ENCODE measurements at places on chromosomes 16 and 17. TPM values are rescaled to one million over a fixed set of nuclear protein-coding genes. Genes with fewer than 3 reads are reported as not detected.

DNA sequence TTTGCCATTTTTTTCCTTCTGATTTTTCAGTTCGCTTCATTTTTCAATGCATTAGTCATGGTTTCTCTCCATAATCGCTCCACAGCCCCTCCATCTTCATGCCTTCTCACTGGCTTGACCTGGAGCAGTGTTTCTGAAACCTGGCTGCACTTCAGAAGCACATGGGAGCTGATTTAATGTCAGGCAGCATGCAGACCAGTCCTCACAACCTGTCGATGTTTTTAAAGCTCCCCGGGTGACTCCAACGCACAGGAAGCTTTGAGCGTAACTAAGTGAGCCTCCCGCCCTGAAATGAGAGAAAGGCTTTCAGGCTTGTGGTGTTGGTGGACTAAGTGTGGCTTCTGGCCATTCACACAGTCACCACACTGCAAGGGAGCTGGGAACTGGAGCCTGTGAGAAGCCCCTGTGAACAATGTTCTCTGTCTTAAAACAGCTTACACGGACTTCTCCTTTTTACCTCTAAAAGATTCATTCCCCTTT, 16.8 kb upstream of the DRG2 start:
- H3K27ac ChIP-seq = no peak overlapping the region
- peak; percentile 43 for DNase-seq
- peaks cover 2% of the 10 kb centered on the region for H3K36me3 ChIP-seq
- peaks cover 6% of the 10 kb centered on the region for H3K4me1 ChIP-seq

GRCh38 chr16:2429771-2430663, 770 bp downstream of the CCNF start:
- H3K36me3 ChIP-seq = no peaks in the 10 kb centered on the region
- no peak for DNase-seq
- H3K4me1 ChIP-seq = peaks cover 18% of the 10 kb centered on the region
- no peak overlapping the region for H3K27ac ChIP-seq
- H3K27me3 ChIP-seq = no peaks in the 10 kb centered on the region
- peak overlapping the region; percentile 31 for H3K4me3 ChIP-seq

The ADGRG1 gene
- total RNA-seq = 200 TPM

DNA sequence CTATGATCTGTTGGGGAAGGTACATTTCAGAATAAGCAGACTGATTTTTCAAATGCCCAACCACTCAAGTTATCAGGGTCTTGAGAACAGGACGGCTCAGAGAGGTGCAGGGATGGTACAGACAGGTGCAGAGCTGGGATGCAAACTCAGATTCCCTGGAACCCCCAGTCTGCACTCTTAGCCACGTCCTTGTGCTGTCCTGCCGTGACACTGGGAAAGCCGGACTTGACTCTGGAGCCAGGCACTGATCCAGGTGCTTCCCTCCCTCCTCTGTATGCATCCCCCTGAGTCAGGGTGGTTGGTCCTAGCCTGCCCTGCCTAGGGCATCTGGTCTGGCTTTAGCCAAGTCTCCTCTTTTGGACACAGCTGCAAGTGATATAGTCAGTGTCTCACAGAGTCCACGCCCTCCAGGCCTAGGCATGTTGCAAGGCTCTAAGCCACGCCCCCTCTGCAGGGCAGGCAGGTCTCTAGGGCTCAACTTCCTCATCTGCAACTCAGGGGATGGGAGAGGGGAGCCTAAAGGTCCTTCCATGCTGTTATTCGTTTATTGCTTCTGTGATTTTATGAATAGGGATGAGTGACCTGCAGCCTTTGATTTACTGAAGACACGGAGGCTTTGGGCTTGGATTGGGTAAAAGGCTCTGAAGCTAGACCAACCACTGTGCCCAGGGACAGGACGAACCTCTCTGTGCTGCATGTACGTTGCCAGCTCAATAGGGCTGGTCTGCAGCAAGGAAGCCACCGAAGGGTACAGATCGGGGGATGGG, 97.3 kb downstream of the SDK2 start:
- H3K36me3 ChIP-seq = no peaks in the 10 kb centered on the region
- DNase-seq = peak; percentile 18
- H3K27me3 ChIP-seq = no peaks in the 10 kb centered on the region

DNA sequence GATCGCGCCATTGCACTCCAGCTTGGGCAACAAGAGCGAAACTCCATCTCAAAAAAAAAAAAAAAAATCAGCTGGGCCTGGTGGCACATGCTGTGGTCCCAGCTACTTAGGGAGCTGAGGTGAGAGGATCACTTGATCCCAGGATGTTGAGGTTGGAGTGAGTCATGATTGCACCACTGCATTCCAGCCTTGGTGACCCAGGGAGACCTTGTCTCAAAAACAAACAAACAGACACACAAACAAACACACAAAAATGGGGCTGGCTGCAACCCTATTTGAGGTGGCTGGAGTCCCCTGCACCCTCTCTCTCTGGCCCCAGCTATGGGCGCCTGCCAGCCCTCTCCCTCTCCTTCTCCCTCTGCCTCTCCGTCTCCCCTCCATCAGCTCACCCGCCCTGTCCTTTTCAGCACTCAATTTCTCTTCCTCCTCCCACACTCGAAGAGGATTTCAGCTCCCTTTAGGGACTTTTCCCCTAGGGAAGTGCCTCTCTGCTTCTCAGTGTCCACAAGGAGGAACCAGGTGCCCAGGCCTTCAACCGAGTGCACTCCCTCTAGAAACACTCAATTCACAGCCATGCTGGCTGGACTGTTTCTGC, 17.5 kb upstream of the TFAP4 start:
- H3K27ac ChIP-seq = no peak overlapping the region
- peaks cover 31% of the 10 kb centered on the region for H3K4me1 ChIP-seq
- H3K4me3 ChIP-seq = no peak overlapping the region
- no peaks in the 10 kb centered on the region for H3K27me3 ChIP-seq
- no peaks in the 10 kb centered on the region for H3K36me3 ChIP-seq
- no peak for DNase-seq

- peak; percentile 44 for DNase-seq
- peaks cover 9% of the 10 kb centered on the region for H3K4me1 ChIP-seq
- no peak overlapping the region for H3K4me3 ChIP-seq
- H3K27me3 ChIP-seq = no peaks in the 10 kb centered on the region
- no peaks in the 10 kb centered on the region for H3K36me3 ChIP-seq
Measured at GRCh38 chr17:68260051-68260762, 12.4 kb downstream of the AMZ2 start.

DNA sequence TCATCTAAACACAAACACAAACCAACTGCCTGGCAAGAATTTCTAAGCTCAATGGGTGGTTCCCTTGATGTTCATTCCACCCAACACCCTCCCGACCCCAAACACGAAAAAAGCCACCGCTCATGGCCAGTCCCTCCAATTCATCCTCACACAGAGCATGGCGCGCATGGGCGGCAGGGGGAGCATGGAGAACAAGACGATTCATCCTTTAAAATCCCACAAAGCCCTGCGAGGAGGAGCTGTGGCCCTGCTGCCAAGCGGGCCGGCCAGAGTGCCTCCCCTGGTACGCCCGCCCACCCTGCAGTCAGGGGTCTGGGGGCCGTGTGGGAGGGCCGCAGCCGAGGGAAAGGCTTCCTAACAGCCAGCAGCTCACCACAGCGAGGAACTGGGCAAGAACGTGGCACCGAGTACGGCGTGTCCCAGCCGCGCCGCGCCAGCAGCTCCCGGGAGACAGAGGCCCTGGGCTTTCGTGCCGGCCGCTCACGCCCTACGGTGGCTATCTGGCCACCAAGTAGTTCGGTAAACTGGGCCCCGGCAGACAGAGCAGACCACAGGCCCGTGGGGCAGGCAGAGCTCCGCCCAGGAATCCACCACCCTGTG, 60.9 kb downstream of the KLHDC4 start:
- peaks cover 3% of the 10 kb centered on the region for H3K36me3 ChIP-seq
- no peaks in the 10 kb centered on the region for H3K27me3 ChIP-seq
- H3K4me3 ChIP-seq = no peak overlapping the region
- DNase-seq = no peak
- peaks cover 6% of the 10 kb centered on the region for H3K4me1 ChIP-seq
- H3K27ac ChIP-seq = no peak overlapping the region

DNA sequence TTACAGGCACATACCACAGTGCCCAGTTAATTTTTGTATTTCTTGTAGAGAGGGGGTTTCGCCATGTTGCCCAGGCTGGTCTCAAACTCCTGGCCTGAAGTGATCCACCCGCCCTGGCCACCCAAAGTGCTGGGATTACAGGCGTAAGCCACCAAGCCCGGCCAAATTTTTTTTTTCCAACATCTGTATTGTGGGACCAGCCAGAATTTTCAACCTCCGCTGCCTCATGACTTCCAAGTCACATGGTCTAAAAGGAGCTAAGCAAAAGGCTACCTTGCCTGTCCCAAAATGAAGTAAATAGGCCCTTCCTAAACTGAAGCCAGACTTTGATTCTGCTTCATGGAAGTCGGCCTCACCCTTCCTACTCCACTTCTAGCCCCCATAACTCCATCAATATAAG, 4.2 kb upstream of the SPAG7 start:
- DNase-seq = no peak
- peaks cover 11% of the 10 kb centered on the region for H3K4me1 ChIP-seq
- no peak overlapping the region for H3K4me3 ChIP-seq
- no peak overlapping the region for H3K27ac ChIP-seq
- no peaks in the 10 kb centered on the region for H3K27me3 ChIP-seq

- no peak for DNase-seq
- H3K36me3 ChIP-seq = no peaks in the 10 kb centered on the region
- no peak overlapping the region for H3K4me3 ChIP-seq
- no peak overlapping the region for H3K27ac ChIP-seq
- H3K27me3 ChIP-seq = no peaks in the 10 kb centered on the region
- H3K4me1 ChIP-seq = no peaks in the 10 kb centered on the region
Measured at GRCh38 chr17:50845240-50846147, 10.1 kb downstream of the WFIKKN2 start.

DNA sequence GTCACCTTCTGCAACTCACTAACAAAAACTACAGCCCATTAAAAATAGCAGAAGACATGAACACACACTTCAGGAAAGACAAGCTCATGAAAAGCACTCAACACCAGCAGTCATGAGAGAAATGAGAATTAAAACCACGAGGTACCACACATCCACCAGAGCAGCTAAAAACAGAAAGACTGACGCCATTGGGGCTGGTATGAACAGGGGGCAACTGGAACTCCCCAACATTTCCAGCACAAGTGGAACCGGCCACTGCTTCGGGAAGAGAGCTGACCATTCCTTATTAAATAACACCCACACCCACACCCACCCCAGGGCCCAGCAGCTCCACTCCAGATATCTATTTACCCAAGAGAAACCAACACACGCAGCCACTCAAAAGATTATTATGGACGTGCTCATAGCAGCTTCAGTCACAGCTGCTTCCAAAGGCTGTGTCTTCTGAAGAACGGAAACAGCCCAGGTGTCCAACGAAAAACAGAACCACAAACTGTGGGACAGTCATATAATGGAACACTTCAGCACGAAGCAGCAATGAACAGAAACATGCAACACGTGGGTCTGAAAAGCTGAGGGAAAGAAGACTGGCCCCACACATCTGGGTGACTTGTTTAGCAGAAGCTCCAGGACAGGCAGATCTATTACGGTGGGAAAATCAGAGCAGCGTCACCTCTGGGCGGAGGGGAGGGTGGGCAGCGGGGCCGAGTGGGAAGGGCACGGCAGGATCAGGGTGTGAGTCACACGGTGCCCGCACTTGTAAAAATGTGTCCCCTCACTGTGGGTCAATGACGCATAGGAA, 41.1 kb downstream of the KLHDC4 start:
- peaks cover 19% of the 10 kb centered on the region for H3K4me1 ChIP-seq
- no peak overlapping the region for H3K4me3 ChIP-seq
- peaks cover 2% of the 10 kb centered on the region for H3K36me3 ChIP-seq
- DNase-seq = no peak
- H3K27me3 ChIP-seq = no peaks in the 10 kb centered on the region

DNA sequence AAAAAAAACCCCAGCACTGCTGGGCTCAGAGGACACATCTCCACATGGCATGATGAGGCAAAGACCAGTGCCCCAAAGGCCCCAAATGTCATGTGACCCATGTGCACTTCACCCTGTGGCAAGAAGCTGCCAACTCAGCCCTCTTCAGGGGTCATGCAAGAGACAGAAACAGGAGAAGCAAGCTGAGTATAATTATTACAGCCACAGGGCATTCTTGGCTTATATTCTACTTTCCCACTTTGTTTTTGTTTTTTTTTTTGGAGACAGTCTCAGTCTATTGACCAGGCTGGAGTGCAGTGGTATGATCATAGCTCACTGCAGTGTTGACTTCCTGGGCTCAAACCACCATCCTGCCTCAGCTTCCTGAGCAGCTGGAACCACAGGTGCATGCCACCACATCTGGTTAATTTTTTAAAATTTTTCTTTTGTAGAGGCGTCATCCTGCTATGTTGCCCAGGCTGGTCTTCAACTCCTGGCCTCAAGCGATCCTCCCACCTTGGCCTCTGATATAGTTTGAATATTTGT, 32.7 kb upstream of the LITAF start:
- no peak overlapping the region for H3K4me3 ChIP-seq
- peaks cover 46% of the 10 kb centered on the region for H3K4me1 ChIP-seq
- no peaks in the 10 kb centered on the region for H3K27me3 ChIP-seq
- no peaks in the 10 kb centered on the region for H3K36me3 ChIP-seq
- H3K27ac ChIP-seq = peak overlapping the region; percentile 83

- peaks cover 6% of the 10 kb centered on the region for H3K4me1 ChIP-seq
- H3K4me3 ChIP-seq = no peak overlapping the region
- peaks cover 10% of the 10 kb centered on the region for H3K27me3 ChIP-seq
- H3K36me3 ChIP-seq = no peaks in the 10 kb centered on the region
Measured at GRCh38 chr16:24610416-24610755, 71.0 kb downstream of the RBBP6 start.

The CTRB1 gene
- not detected for total RNA-seq

The ZG16 gene
- not detected for total RNA-seq

GRCh38 chr16:84527532-84528269, 23.2 kb upstream of the MEAK7 start:
- no peak overlapping the region for H3K4me3 ChIP-seq
- peaks cover 20% of the 10 kb centered on the region for H3K4me1 ChIP-seq
- H3K27ac ChIP-seq = peak overlapping the region; percentile 75
- no peaks in the 10 kb centered on the region for H3K36me3 ChIP-seq
- no peaks in the 10 kb centered on the region for H3K27me3 ChIP-seq

The DNAH17 gene
- total RNA-seq = 0.24 TPM

DNA sequence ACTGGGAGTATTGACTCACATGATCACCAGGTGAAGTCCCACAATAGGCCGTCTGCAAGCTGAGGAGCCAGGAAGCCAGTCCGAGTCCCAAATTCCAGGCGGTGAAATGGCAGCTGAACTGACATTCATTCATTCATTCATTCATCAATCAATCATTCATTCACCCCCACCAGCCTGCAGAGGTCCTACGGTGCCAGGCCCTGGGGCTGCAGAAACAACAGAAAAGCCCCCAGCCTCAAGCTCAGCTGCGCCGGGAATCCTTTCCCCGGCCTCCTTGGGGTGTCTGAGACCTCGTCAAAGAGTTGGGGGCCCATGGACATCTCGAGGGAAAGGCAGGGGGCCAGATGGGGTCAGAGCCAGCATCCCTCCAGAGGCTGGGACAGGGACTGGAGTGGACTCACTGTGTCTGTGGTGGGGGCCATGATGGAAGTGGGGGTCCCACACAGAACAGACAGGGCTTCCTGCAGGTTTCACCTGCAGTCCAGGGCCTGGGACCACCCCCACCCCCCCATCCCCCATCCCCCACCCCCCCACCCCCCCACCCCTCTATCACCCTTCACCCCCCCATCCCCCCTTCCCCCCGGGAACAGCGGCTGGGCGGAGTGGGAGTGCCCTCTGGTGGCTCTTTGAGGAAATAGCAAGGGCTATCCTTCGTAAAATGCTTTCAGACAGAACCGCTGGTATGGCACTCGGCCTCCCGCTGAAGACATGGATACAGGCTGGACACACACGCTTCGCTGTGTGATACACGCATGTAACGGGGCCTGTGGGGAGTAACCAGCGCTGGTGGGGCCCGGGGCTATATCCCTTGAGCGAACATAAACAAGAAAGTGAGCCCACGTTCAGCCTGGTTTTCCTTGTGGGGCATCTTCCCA, 8.5 kb upstream of the ZC3H18 start:
- no peak overlapping the region for H3K4me3 ChIP-seq
- H3K36me3 ChIP-seq = no peaks in the 10 kb centered on the region
- peak; percentile 56 for DNase-seq
- no peaks in the 10 kb centered on the region for H3K4me1 ChIP-seq

The CCDC154 gene
- total RNA-seq = 1.5 TPM

Measured in thyroid gland (tissue), 4 donors.